Endothelial cell of umbilical vein (primary cell): ENCODE measurements at places on chromosomes 3 and 15.

DNA sequence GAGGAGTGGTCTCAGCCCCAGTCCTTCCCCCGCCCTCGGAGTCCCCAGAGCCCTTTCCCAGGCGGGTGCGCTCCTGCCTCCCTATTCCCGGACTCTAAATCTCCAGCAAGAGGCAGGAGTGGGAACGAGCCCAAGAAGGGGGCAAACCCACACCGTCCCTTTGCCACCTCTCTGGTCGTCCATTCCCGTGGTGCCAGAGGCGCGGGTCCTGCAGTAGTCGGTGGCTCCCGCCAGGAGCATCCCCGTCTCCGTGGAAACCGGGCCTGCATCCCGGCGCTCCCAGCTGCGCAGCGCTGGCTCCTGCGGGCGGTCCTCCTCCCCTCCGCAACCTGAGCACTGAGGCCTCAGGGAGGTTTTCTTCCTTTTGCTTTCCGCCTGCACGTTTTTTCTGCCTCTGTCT is 44.8 kb downstream of the LHFPL4 start:
- no peak for DNase-seq

DNA sequence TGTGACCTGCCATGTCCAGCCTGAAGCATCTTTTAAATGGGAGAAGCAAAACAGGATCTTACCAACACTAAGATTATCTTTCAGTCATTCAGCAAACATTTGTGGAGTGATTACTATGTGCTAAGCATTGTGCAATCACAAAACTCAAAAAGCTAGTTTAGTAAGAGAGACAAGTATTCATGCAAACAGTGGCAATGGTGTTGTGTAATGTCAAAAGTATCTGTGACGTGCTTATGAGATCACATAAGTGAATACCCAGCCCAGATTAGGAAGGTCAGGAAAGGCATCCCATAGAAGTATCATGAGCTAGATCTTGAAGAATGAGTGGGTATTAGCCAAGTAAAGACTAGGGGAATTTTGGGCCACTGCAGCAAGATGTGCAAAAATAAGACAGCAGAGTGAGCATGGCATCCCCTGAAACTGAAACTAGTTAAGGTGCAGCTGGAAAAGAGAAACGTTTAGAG is 32.1 kb downstream of the SEC62 start:
- no peak for DNase-seq

DNA sequence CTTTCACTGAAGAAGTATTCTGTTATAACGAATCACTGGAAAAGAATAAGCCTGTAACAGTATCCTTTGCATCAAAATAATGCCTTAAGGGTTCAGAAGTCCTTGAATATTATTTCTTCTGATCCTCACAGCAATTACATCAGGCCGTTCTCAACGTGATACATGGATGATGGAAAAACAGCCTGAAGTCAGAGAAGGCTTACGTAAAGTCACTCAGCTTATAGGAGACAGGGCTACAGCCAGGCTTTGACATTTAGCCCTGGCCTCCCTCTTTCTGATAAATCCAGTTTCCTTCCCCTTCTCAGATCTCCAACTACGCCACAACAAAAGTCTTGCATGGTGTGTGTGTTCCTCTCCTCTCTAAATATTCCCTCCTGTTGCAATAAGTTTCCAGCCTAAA is 131.9 kb downstream of the ANO10 start:
- peak; percentile 24 for DNase-seq

DNA sequence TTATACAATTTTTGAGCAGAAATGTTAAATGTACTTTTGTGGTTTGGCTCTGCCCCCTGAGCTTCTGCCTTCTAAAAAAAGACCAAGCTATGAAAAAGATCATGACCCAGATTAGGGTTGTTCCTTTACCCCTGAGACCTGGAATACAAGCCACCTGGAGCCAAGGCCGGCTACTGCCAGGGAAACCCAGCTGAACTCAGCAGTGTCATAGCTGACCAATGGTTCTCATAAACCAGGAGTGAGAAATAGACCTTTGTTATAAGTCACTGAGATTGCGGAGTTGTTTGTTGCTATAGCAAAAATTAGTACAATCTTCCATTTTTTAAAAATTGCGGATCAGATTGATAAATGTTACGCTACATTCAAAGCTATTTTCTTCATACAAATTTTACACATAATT is 1261.7 kb downstream of the ROBO1 start:
- no peak for DNase-seq

GRCh38 chr3:192825657-192826200 is 91.9 kb downstream of the MB21D2 start:
- DNase-seq, result peak; percentile 82

DNA sequence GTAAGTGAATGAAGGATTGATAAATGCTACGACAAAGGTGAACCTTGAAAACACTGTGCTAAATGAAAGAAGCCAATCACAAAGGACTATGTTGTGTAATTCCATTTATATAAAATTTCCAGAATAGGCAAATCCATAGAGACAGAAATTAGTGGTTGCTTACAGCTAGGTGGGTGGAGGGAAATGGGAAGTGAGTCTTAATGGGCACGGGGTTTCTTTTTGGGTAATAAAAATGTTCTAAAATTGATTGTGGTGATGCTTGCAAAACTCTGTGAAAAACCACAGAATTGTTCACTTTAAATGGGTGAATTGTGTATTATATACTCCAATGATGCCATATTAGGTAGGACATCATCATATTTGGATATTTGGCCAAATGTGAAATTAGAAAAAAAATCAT is 20.9 kb upstream of the TEX9 start:
- DNase-seq, result no peak

DNA sequence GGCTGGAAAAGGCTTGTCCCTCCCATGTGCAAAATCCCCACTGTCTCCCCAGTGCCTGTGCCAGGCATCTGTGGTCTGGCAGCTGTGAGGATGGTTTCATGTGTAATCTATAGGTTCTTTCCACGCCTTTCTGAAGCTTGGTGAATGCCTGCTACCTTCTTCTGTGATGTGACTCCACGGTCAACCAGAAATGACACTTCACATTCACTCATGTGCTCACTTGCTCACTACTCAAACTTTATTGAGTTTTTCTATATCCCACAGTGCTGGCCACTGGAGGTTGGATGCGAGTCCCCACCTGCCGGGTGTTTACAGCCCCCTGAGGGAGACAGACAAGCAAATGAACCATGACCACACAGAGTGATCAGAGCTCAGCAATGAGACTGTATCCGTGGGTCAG is 27.9 kb upstream of the TLE3 start:
- no peak for DNase-seq

GRCh38 chr3:197501879-197502620 is 53.7 kb downstream of the BDH1 start:
- peak; percentile 64 for DNase-seq

- DNase-seq, result no peak
Observed at GRCh38 chr3:150248116-150248887, 159.8 kb upstream of the TSC22D2 start.

DNA sequence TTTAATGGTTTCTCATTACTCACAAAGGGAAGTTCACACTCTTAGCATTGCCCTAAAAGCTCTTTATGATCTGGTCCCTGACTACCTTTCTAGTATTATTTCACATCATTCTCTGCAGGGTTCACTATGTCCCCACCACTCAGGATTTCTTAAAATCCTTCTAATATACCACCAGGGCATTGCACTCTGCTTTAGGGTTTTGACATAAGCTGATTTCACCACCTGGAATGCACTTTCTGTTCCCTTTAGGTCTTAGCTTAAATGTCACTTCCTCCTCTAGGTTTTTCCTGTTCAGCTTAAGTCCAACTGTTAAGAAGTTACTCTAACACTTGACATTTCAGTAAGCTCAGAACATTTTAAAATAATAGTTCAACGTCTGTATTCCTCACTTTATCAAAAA is 81.7 kb downstream of the HCN4 start:
- no peak for DNase-seq

GRCh38 chr3:9064850-9065249 is 101.6 kb upstream of the RAD18 start:
- DNase-seq, result peak; percentile 84

DNA sequence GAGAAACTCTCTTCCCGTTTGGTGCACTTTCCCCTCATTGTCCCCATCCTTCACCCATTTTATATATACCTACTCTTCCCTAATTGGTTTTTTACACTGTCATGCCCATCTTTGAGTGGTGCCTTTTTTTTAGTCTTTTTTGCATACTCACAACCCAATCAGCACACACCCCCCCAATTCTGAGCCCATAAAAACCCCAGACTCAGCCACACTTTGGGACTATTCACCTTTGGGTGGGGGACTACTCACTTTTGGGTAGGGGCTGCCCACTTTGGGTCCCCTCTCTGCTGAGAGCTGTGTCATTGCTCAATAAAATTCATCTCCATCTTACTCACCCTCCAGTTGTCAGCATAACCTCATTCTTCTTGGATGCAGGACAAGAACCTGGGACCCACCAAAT is 30.1 kb upstream of the MTMR14 start:
- DNase-seq, result no peak

DNA sequence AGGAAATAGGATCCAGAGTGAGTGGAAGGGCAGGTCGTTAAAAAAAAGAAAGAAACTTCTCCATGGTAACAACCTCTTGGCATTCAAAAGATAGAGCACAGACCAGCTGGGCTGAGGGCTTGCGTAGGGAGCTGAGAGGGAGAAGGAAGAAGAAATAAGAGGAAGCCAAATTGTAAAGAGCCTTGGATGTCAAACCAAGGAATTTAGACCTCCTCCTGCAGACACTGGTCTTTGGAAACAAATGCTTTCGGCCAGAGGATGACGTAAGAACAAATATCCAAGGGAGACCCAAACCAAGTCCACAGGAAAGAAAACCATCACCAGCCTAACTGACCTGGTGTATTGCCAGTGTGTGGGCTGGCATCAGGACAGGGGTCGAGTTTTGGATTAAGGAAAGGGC is 155.2 kb downstream of the UACA start:
- DNase-seq, result no peak

DNA sequence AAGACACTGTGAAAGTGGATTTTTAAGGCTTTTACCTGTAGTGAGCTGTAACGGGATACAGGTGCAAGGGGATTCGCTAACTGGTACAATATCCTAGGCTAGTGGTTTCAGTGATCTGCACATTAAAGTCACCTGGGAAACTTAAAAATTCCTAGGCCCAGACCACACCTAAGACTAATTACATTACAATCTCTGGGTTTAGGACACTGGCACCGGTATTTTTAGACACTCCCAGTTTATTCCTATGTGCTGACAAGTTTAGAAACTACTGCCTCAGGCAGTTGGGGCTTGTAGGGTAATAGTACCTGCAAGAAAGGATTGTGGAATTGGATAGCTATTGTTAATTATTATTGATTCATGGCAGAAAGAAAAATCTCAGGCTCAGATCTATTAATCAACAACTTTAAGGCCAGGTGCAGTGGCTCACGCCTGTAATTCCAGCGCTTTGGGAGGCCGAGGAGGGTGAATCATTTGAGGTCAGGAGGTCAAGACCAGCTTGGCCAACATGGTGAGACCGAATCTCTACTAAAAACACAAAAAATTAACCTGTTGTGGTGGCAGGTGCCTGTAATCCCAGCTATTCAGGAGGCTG is 50.4 kb upstream of the CASR start:
- DNase-seq, result no peak

GRCh38 chr3:134228479-134228878 is 22.2 kb downstream of the RYK start:
- no peak for DNase-seq

DNA sequence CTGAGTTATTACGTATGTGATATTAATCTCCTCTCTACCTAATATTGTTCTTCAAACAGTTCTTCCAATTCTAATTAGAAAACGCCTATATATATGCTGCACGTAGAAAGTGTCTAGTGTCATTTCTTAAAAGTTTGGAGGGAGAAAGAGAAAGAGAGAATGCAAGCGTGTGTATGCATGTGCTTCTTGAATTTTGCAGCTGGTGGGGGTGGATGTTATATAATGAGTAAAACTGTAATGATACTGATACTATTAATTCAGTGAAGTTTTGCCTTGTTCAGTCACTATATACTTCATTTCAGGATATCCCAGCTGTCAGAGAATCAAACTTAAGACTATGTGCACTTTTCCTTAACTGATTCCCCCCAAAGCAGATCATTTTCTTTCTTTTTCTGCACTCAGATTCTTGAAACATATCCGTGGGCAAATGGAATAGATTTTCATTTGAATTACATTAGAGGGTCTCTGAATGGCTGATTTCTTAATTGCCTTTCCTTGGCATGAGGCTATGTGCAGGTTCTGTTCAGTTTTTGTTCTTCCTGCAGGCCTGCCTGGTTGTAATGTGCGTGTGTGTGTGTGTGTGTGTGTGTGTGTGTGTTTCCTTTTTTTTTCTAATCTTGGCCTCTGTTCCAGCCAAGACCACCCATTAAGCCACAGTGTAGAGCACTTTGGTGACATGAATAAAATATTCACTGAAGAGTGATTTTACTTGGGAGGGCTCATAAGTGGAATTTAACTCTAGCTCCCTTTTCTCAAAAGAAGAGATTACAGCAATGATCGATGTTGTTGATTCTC is 617.5 kb downstream of the RBMS3 start:
- DNase-seq, result no peak

DNA sequence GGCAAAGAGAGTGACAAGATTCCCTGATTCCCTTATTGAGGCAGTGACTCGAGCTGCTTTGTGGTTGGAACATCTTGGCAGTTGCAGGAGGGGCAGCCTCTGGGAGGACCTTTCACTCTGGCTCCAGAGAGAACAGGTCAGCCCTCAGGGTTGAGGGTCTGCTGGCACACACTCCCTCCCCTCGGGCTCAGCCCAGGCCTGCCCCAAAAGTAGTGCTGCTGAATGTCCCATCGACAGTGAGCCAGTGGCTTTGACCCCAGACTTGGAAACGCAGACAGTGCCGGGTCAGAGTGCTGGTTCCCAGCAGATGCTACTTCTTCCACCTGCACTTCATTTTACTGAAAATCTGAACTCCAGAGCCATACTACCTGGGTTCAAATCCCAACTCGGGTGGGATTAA is 25.6 kb upstream of the ATP2B2 start:
- DNase-seq, result no peak

DNA sequence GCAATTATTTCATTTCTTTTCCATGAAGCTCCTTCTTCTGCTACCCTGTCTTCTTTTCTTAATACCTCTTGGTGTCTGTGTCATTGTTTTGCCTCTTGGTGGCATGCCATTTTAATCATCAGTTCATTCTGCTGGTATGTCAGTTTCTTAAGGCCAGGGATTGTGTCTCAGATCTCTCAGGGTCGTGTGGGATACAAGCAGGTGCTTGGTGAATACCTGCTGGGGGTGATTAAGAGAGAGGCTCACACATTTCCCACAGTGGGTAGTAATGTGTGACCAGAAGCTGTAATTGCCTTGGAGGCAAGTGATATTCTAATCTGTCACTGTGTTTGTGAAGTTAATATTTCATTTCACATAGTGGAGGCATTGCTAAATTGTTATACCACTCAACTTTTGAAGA is 361.4 kb upstream of the TRIM42 start:
- no peak for DNase-seq

DNA sequence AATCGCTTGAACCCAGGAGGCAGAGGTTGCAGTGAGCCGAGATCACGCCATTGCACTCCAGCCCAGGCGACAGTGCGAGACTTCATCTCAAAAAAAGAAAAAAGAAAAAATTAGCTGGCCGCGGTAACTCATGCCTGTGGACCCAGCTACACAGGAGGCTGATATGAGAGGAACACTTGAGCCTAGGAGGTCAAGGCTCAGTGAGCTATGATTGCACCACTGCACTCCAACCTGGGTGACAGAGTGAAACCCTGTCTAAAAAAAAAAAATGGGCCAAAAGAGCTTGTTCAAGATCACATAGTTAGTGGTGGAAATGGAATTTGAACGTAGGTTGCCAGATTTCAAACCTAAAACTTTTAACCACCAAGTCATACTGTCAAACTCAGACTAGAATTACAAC is 46.2 kb upstream of the PPP4R2 start:
- DNase-seq, result no peak
